Purkinje cell (primary cell): ENCODE measurements at places on chromosomes 2 and 18. TPM values are rescaled to one million over a fixed set of nuclear protein-coding genes. Genes with fewer than 3 reads are reported as not detected.

ABCG8 gene
- 1.1 TPM in 1 of 2 replicates, not detected in the other for polyA plus RNA-seq

CFC1 gene
- polyA plus RNA-seq = 0.39 and 0.85 TPM in 2 replicates

SERPINB8 gene
- 10.4 and 20.0 TPM in 2 replicates for polyA plus RNA-seq

PPIL3 gene
- polyA plus RNA-seq = 58.3 and 86.7 TPM in 2 replicates

NT5C1B gene
- polyA plus RNA-seq = not detected in 2 replicates

TMEM163 gene
- 1.6 and 3.3 TPM in 2 replicates for polyA plus RNA-seq

NOTO gene
- polyA plus RNA-seq = not detected in 2 replicates

MAPK4 gene
- 4.3 and 5.9 TPM in 2 replicates for polyA plus RNA-seq

TUBB8B gene
- polyA plus RNA-seq = not detected in 2 replicates

ACTR1B gene
- 5.9 and 7.6 TPM in 2 replicates for polyA plus RNA-seq

CIAO1 gene
- polyA plus RNA-seq = 28.3 and 34.6 TPM in 2 replicates

ANKRD30B gene
- 2.1 TPM in 1 of 2 replicates, not detected in the other for polyA plus RNA-seq

CPLX4 gene
- 0.69 and 1.4 TPM in 2 replicates for polyA plus RNA-seq

TMEM150A gene
- 0.46 TPM in 1 of 2 replicates, not detected in the other for polyA plus RNA-seq

GALNT5 gene
- polyA plus RNA-seq = 0.12 and 1.5 TPM in 2 replicates

FARSB gene
- polyA plus RNA-seq = 85.4 and 108 TPM in 2 replicates

ABCB11 gene
- 0.03 TPM in 1 of 2 replicates, not detected in the other for polyA plus RNA-seq

KCNIP3 gene
- polyA plus RNA-seq = 4.2 TPM in 1 of 2 replicates, not detected in the other

BMP10 gene
- polyA plus RNA-seq = not detected in 2 replicates

SEH1L gene
- 83.7 and 90.7 TPM in 2 replicates for polyA plus RNA-seq

CTNNA2 gene
- 22.3 and 26.9 TPM in 2 replicates for polyA plus RNA-seq

CCDC195 gene
- not detected in 2 replicates for polyA plus RNA-seq

ATP6V1C2 gene
- polyA plus RNA-seq = 0.24 and 1.0 TPM in 2 replicates

USP37 gene
- 4.2 and 6.2 TPM in 2 replicates for polyA plus RNA-seq

ACMSD gene
- not detected in 2 replicates for polyA plus RNA-seq

TEKT4 gene
- not detected in 2 replicates for polyA plus RNA-seq

ZNF892 gene
- polyA plus RNA-seq = 1.2 and 2.1 TPM in 2 replicates

C2orf66 gene
- 1.8 TPM in 1 of 2 replicates, not detected in the other for polyA plus RNA-seq

CNTNAP5 gene
- 36.3 and 40.2 TPM in 2 replicates for polyA plus RNA-seq

UGT1A8 gene
- not detected in 2 replicates for polyA plus RNA-seq

DSG1 gene
- 0.74 TPM in 1 of 2 replicates, not detected in the other for polyA plus RNA-seq

FIGN gene
- polyA plus RNA-seq = 11.4 TPM in 2 replicates

C2orf80 gene
- polyA plus RNA-seq = 1.4 and 28.1 TPM in 2 replicates

SPRED2 gene
- polyA plus RNA-seq = 6.2 TPM in 2 replicates

SCG2 gene
- 2.8 and 35.8 TPM in 2 replicates for polyA plus RNA-seq
